ENCODE measurements at places on chromosomes 4 and X. TPM values are rescaled to one million over a fixed set of nuclear protein-coding genes. Genes with fewer than 3 reads are reported as not detected.

DNA sequence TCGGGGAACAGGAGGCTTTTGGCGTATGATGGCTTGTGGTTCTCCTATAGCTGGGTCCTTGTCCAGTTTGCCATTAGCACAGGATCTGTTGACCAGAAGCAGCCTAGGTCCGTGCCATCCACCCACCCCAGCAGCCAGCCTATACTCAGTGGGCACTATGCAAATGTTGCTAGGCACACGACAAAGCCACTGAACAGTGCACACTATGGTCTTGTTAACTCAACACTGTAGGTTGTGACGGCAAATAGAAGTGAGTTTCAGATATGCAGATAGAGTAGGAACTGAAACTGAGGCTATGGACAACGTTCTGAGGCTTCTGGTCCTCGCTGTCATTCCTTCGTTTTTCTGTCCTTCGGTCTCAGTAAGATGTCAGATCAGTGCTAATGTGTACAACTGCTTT, 541.3 kb upstream of the TENM3 start:
- DNase-seq, result no peak

- no peak for DNase-seq
Observed at GRCh38 chrX:34956916-34957315, 14.3 kb downstream of the FAM47B start.

GRCh38 chr4:177785000-177785399, 342.8 kb upstream of the AGA start:
- no peak for DNase-seq

SMIM10L2A gene
- 0.40 TPM for total RNA-seq

- DNase-seq, result no peak
Observed at GRCh38 chr4:95869961-95870500, 30.1 kb downstream of the PDHA2 start.

GRCh38 chrX:20309806-20310205, 43.1 kb upstream of the RPS6KA3 start:
- no peak for DNase-seq

DNA sequence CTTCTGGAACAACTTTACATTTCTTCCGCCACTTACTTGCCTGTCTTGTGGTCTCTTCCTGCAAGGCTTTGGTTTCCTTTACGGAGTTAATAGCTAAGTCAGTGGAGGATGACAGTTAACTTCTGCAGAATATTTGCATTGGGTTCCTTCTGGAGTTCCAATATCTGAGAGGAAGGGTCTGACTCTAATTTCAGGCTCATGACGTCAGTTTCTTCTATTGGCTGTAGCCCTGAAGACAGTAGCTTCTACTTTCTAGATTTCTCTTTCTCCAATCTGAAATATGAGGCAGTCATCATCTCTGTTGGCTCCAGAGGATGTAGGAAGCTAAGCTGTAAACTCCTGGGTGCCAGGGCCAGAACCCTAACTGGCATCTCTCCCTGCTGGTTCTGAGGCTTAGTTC, 76.7 kb downstream of the FRMPD3 start:
- DNase-seq, result no peak

- no peak for DNase-seq
Observed at GRCh38 chrX:27840881-27841280, 33.1 kb downstream of the MAGEB10 start.

DNA sequence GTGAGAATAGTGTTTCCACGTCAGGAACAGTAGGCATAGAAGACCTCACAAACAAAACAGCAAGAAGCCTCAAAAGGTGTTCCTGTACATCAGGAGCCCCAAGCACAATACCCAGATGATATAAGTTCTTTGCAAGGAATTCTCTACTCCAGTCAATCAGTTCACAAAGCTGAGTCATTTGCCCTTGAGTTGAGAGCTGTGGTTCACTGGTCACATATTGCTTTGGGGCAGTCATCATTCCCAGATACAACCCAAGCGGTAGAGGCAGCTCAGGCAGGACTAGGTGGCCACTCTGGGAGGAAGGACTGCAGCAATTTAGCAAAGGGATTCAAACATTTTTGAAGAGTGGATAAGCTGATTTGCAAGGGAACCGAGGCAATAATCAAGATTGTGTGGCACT, 551.5 kb upstream of the ZFP42 start:
- no peak for DNase-seq

- DNase-seq, result no peak
Observed at GRCh38 chr4:155811083-155811482, 52.3 kb downstream of the GUCY1B1 start.

GRCh38 chrX:132373610-132374009, 115.2 kb downstream of the MBNL3 start:
- no peak for DNase-seq

AADAT gene
- total RNA-seq, result 12.3 TPM

MAGEC1 gene
- not detected for total RNA-seq

DNA sequence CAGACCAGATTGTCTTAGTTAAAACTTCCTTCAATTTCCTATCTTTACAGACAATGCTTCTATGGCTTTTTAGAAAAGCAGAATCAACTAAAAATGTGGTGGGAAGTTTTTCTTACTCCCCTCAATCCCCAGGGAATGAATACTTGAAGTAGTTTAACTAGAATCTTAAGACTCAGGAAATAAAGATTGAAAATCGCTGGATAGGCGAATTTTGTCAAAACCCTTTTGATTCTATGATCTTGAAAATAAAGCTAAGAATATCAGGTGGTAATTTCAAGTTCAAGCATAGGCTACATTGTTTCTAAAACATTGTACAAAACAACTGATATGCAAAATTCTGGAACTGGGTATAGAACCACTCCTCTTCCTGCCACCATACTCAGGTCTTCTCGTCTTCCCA, 276.5 kb upstream of the GK2 start:
- no peak for DNase-seq

DNA sequence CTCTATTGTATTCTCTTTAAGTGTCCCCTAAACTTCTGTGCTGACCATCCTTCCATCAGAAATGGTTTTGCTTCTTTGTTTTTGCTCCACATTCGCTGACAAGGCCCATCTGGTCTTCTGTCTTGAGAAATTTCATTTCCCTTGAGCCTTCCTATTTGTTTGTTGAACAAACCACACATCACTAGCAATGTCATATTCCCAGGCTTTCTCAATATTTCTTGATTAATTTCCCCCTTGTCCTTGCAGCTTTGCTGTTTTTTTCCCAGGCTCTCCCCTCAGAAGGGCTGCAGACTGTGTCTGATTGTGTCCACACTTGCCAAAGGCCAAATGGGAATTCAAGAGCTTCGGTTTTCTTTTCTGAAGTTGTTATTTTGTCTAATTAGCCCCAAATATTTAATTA, 158.9 kb downstream of the MID1IP1 start:
- DNase-seq, result no peak

GRCh38 chrX:84144281-84144680, 43.7 kb downstream of the RPS6KA6 start:
- DNase-seq, result no peak

DNA sequence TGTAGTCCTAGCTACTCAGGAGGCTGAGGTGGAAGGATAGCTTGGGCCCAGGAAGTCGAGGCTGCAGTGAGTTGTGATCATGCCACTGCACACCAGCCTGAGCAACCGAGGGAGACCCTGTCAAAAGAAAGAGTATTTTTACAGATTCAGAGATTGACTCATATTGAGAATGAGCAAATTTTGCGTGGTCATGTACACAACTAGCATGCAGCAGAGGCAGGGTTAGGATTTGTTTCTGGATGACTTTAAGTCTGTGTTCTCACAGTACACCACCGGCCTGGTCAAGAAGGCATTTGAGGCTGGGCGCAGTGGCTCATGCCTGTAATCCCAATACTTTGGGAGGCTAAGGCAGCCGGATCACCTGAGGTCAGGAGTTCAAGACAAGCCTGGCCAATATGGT, 44.8 kb upstream of the CBR4 start:
- no peak for DNase-seq

DNA sequence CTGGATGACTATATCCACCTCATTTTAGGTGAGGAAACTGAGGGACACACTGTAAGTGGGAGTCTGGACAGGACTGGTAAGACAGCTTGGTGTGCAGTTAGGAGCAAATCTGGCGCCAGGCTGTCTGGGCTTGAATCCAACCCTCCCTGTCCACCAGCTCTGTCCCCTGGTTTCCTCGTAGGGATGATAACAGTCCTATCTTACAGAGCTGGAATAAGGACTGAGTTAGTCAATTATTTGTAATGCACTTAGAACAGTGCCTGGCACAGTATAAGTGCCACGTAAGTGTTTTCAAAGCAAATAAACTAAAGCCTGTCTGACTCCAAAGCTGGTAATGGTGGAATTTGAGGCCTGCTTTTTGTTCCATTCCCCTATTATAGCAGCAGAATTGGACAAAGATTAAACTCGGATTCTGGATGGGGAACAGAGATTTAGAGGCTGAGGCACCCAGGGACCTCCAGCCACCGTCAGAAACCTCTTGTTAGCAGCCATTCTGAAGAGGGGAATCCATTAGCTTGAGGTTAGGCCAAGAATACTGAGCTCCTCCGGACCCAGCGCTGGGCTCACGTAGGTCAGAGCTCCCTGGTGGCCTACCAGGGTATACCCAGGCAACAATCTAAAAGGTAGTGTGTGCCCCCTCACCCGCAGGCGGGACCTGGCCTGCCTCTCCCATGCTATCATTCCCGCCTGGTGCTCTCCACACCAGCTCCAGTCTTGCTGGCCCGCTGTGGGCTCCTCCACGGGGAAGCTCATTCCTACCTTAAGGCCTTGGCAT, 102.1 kb downstream of the UCHL1 start:
- DNase-seq, result no peak

GRCh38 chr4:24089851-24090534, 200.1 kb upstream of the PPARGC1A start:
- no peak for DNase-seq

DNA sequence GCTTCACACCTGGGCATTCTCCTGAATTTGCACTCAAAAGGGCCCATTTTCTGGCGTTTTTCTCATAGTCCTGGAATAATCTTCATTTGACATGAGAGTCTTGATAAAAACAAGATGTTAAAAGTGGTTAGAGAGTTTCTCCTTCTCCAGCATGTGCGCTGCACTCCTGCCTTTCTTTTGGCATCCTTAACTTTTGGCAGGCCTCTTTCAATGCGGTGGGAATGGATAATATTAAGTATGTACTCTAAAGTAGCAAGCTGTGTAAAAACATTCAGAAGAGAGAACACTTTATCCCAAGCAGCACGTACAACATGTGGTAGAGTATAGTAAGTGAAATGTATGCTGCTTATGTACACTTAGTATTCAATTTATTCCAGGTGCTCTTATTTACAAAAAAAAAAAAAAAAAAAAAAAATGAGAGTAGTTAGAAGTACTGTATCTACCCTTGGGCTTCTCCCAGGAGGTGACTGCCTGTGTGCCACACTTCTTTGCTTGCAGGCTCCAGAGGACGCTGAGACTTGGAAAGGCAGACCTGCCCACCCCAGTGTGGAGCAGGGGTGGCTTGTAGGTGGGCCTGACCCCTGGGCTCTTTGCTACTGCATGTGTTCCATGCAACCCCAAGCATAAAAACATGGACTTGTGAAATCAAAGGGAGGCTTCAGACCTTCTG, 3.9 kb downstream of the FGF2 start:
- DNase-seq, result no peak

GRCh38 chrX:41317477-41318208, 16.3 kb upstream of the DDX3X start:
- DNase-seq, result no peak

DNA sequence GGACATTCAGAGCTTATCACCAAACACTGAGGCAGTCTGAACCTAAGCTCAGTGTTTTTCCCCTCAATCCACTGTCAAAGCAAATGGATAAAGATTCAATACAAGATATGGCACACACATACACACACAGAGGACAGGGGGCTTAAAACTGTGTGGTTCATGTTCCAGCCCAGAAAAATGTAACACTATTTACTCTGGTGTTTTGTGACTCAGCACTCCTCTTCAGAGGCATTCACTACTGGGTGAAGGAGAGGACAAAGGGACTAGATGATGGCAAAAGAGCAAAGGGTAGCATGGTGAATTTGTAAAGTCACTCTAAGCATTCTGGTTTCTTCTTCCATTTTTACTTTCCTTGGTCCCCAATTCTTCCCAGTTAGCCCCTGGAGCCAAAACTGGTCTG, 120.3 kb downstream of the ARHGEF9 start:
- DNase-seq, result no peak

- DNase-seq, result no peak
Observed at GRCh38 chrX:37599729-37600128, 28.3 kb downstream of the LANCL3 start.

AVPR2 gene
- not detected for total RNA-seq

POLN gene
- total RNA-seq, result 9.1 TPM

TAF7L gene
- 0.39 TPM for total RNA-seq

GAB3 gene
- 2.0 TPM for total RNA-seq

DNA sequence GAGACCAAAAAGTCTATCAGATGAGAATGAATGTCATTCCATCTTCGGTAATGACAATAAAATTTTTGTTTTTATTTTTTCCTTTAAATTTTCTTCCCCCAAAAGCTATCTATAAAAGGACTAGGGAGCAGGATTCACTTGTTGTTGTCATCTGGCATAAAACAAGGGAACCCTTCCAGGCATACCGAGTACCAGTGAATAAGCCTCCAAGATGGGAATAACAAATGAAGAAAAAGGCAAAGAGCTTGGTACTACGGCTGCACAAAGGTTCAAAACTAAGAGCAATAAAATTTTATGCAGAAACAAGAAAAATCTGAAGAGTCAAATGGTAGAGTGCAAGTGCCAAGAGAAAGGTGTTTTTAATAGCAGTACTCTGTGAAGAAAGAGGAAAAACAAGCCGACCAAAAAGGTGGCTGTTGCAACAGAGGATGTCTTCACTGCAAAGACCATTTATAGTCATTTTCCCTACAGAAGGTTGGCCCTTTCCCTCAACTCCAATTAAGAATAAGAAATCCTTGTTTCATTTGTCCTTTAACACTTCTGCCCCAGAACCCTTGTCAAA, 25.8 kb downstream of the PPP3CA start:
- no peak for DNase-seq

RRH gene
- not detected for total RNA-seq

WDR45 gene
- total RNA-seq, result 49.2 TPM
